ENCODE measurements at places on chromosomes 2 and 18. TPM values are rescaled to one million over a fixed set of nuclear protein-coding genes. Genes with fewer than 3 reads are reported as not detected.

ALLC gene
- polyA plus RNA-seq, result not detected

SNTG2 gene
- polyA plus RNA-seq, result 0.06 TPM

DNA sequence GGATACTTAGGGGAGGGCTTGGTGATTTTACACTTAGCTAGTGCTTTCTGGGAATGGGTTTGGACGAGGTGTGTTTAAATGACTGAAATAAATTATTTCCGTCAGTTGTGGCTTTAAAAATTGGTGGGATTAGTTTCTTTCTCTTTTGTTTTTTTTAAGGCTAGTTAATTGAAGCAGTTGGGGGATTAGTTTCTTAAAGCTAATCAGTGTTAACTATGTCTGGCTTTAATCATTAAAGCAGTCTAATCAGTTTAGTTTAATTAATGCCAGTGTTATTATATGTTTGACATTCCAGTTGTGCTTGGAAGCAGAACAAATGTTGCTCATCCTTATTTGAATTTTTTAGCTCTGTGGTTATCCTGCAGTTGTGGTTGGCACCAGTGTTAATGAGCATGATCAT lies 10.2 kb downstream of the MTA3 start:
- no peak for DNase-seq

GRCh38 chr2:203683932-203684556 lies 22.4 kb upstream of the CD28 start:
- peak; percentile 55 for DNase-seq

CGREF1 gene
- 0.74 TPM for polyA plus RNA-seq

DNA sequence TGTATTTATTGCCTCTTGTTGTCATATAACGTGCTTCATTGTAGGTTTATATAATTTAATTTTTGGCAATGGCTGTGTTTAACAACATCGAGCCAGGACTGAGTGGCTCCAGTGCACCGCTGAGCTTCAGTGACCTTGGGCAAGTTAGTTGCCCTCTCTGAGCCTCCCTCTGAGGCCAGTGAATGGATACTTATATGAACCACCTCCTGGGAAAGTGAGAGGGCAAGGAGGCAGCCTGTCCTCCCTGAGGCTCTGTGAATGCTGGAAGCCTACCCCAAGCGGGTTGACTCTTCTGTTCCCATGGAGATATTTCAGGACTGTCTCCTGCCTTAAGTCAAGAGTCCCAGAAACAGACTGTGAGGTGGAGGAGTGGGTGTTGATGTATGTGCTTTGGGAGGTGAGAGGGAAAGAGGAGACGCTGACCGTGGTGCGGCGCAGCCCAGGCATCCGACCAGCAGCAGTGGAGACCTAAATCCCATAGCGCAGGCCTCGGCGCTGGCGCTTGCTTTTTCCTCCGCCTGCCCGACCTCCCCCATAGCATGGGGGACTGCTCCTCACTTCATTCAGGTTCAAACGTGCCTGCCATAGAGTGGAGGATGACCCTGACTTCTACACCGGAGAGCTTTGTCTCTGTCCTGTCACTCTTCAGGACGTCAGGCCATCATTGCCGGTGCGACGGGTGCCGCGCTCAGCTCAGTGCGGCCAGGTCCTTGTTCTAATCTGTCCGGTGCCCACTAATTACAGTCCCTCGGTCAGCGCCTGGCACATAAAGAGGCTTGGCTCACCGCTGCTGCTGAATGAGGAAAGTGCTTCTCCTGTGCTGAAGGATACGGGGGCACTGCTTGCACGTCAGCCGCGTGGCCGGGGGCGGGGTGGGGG lies 167.3 kb upstream of the HS6ST1 start:
- no peak for DNase-seq
